Lower lobe of right lung (tissue), 2 donors: ENCODE measurements at places on chromosomes 4 and X. TPM values are rescaled to one million over a fixed set of nuclear protein-coding genes. Genes with fewer than 3 reads are reported as not detected.

The SULT1E1 gene
- 1.0 TPM for total RNA-seq

The FRG1 gene
- 39.7 TPM for total RNA-seq

The IGSF1 gene
- 0.09 TPM for total RNA-seq

The CT45A5 gene
- total RNA-seq, result not detected

The OCRL gene
- total RNA-seq, result 20.1 TPM

The NDP gene
- total RNA-seq, result 0.30 TPM

The PCYT1B gene
- 1.2 TPM for total RNA-seq

The CCDC160 gene
- total RNA-seq, result 0.38 TPM
